ENCODE measurements at places on chromosomes 13 and 19. TPM values are rescaled to one million over a fixed set of nuclear protein-coding genes. Genes with fewer than 3 reads are reported as not detected.

- no peak overlapping the region for H3K27ac ChIP-seq
- no peak overlapping the region for H3K4me3 ChIP-seq
- peaks cover 3% of the 10 kb centered on the region for H3K4me1 ChIP-seq
These were observed 15.6 kb upstream of the FBXO17 start for GRCh38 chr19:38990949-38991697.

TUBB4A gene
- total RNA-seq: 0.21 TPM

GRCh38 chr13:80469105-80469852, 128.4 kb upstream of the SPRY2 start:
- peaks cover 5% of the 10 kb centered on the region for H3K4me1 ChIP-seq
- H3K27ac ChIP-seq: no peak overlapping the region
- no peak overlapping the region for H3K4me3 ChIP-seq
- H3K36me3 ChIP-seq: no peaks in the 10 kb centered on the region
- peaks cover 3% of the 10 kb centered on the region for H3K27me3 ChIP-seq

DNA sequence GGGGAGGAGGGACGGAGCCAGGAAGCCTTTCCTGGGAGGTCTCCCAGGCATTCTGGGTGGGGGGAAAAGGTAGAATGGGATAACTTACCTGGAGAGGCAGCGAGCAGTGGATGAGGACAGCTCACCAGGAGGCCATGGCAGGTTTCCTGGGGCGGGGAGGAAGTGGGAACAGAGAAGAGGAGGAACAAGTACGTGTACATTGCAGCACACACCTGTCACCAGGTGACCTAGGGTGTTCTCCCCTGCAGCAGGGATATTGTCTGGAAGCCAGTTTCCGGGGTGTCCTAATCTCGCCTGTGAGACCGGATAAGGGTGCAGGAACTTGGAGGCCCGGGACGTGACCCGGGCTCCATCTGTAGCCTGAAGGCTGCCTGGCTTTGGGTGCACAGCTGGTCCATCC, at the start of gene FUT3:
Gene FUT3 (minus strand): TSS at position 148 of the 400 bp plus-strand sequence.
- peaks cover 6% of the 10 kb centered on the region for H3K4me1 ChIP-seq
- no peak within 1 kb of the TSS for H3K27ac ChIP-seq
- DNase-seq: no peak

- H3K27me3 ChIP-seq: peaks cover 6% of the 10 kb centered on the region
- peaks cover 11% of the 10 kb centered on the region for H3K4me1 ChIP-seq
- no peak for DNase-seq
- peaks cover 9% of the 10 kb centered on the region for H3K36me3 ChIP-seq
- peak overlapping the region; percentile 54 for H3K4me3 ChIP-seq
These were observed 3.8 kb downstream of the ELOF1 start for GRCh38 chr19:11555246-11555645.

- H3K27me3 ChIP-seq: peaks cover 23% of the 10 kb centered on the region
- peak overlapping the region; percentile 40 for H3K4me3 ChIP-seq
- H3K27ac ChIP-seq: peak overlapping the region; percentile 36
- peaks cover 7% of the 10 kb centered on the region for H3K36me3 ChIP-seq
- H3K4me1 ChIP-seq: peaks cover 23% of the 10 kb centered on the region
These were observed 10.0 kb downstream of the GTPBP3 start for GRCh38 chr19:17347361-17347760.

DNA sequence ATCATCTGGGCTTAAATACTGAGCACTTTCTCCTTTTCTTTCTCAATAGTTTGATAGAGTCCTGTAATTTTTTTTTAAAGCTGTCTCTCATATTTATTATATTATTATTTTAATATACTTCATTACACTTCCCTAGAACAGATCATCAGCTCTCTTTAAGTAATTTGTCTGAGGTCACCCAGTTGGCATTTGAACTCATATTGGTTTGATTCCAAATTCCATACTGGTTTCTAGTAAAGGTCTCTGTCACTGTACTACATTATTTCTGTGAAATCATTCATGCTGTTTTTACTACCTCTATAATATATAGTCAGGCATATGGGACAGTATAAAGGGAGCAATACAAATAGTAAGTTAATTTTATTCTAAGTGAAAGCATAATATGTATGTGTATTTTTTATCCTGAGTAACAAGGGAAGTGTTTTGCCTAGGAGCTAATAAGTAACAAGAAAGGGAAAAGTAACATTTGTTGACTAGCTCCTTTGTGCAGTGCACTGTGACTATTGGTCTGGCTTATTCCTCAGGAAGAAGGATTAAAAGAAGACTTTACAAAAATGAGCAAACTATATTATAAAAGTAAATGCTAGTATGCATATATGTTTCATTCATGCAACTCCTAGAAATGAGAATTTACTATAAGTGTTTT, 14.3 kb downstream of the LPAR6 start:
- H3K27ac ChIP-seq: no peak overlapping the region
- no peak overlapping the region for H3K4me3 ChIP-seq
- no peak for DNase-seq
- peaks cover 5% of the 10 kb centered on the region for H3K27me3 ChIP-seq
- peaks cover 27% of the 10 kb centered on the region for H3K36me3 ChIP-seq

DENND1C gene
- 1.5 TPM for total RNA-seq

ZNF471 gene
- 2.6 TPM for total RNA-seq

ZNF90 gene
- 16.7 TPM for total RNA-seq

DNA sequence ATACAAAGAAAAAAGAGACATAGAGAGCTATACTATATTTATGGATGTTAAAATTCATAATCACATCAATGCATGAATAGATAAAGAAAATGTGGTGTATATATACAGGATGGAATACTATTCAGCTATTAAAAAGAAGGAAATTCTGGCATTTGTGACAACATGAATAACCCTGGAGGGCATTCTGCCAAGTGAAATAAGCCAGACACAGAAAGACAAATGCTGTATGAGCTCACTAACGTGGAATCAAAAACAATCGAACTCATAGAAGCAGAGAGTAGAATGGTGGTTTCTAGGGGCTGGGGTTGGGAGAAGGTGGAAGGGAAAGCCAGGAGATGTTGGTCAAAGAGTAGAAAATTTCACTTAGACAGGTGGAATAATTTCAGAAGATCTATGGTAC, 24.0 kb downstream of the UTP14C start:
- no peak for DNase-seq
- H3K4me3 ChIP-seq: no peak overlapping the region
- H3K36me3 ChIP-seq: no peaks in the 10 kb centered on the region

DNA sequence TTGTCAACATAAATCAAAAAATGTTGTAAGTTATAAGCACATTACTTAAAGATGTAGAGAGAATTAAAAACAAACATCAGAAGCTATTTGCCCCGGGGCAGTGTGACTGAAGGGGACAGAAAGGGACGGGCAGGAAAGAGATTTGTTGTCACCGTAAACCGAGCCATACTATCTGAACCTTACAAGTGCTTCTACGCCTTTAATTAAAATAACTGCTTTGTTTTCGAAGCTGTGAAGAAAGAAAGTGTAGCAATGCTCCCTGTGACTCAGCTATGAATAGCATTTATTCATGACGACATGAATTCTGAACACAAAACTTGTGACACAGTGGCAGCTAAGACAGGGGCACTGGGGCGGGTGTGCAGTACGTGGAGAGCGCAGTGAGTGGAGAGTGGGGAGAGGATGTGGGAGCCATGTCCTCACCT, 30.0 kb downstream of the ZNF787 start:
- H3K36me3 ChIP-seq: peaks cover 35% of the 10 kb centered on the region
- no peak overlapping the region for H3K27ac ChIP-seq
- no peak for DNase-seq
- H3K27me3 ChIP-seq: peaks cover 12% of the 10 kb centered on the region
- no peaks in the 10 kb centered on the region for H3K4me1 ChIP-seq
- H3K4me3 ChIP-seq: no peak overlapping the region

GRCh38 chr13:35833608-35834275, 297.4 kb downstream of the DCLK1 start:
- no peak overlapping the region for H3K27ac ChIP-seq
- H3K4me1 ChIP-seq: peaks cover 2% of the 10 kb centered on the region
- no peak for DNase-seq
- no peaks in the 10 kb centered on the region for H3K27me3 ChIP-seq

FSD1 gene
- 19.0 TPM for total RNA-seq

SNAPC2 gene
- 13.5 TPM for total RNA-seq

LRRC4B gene
- 3.0 TPM for total RNA-seq

MEIOSIN gene
- not detected for total RNA-seq

- H3K27me3 ChIP-seq: peaks cover 2% of the 10 kb centered on the region
- no peaks in the 10 kb centered on the region for H3K4me1 ChIP-seq
- DNase-seq: no peak
- no peak overlapping the region for H3K4me3 ChIP-seq
These were observed 87.6 kb upstream of the SPRY2 start for GRCh38 chr13:80428349-80429096.

DNA sequence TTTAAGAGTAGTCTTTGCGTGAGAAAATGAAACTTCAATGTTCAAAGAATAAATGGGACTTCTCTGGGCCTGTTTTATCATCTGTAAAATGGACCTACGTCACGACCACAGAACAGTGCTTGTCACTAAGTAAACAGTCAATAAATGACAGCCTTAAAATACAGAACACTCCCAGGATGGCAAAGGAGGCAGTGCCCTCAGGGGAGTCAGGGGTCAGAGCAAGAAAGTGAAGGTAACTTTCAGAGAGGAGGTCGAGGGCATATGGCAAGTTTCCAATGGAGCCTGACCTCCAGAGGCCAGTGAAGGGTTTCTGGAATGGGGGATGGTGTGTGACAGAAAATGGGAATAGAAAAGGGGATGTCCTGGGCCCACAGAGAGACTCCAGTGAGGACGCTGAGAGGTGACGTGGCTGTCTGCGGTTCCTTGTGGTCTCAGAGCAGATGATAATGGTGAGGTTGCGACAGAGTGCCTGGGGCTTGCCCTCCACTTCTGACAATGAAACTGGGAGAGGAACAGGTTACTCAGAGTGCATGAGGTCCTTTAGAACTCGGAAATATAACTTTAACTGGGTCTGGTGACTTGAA, 91.8 kb downstream of the UBL3 start:
- no peaks in the 10 kb centered on the region for H3K36me3 ChIP-seq
- no peak for DNase-seq

NUMBL gene
- 10.0 TPM for total RNA-seq

ING1 gene
- total RNA-seq: 9.9 TPM

All from endothelial cell (in vitro differentiated cells).